Activated naive CD4-positive, alpha-beta T cell treated with anti-CD3 and anti-CD28 coated beads for 36 hours (primary cell): ENCODE measurements at places on chromosomes 1 and 21.

DNA sequence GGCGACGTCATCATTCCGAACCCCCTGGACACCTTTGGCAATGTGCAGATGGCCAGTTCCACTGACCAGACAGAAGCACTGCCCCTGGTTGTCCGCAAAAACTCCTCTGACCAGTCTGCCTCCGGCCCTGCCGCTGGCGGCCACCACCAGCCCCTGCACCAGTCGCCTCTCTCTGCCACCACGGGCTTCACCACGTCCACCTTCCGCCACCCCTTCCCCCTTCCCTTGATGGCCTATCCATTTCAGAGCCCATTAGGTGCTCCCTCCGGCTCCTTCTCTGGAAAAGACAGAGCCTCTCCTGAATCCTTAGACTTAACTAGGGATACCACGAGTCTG, 10.0 kb downstream of the PROX1 start:
- no peak for DNase-seq

DNA sequence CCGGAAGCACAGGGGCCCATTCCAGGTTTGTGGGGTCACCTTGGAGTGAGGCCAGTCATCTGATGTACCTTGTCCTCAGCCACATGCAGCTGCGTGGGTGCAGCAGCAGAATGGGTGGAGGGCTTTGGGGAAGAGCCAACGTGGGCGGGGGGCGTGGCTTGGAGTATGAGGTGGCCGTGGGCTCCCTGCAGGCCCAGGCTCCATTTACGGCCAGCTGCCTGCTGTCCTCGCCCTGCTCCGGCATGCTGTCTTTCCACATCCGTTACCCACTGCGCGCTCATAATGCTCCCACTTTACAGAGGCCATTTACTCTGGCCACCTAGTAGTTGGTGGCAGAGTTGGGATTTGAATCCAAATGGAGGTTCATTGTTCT, 27.8 kb upstream of the TINAGL1 start:
- DNase-seq, result no peak

- DNase-seq, result no peak
Observed at GRCh38 chr1:17075470-17076255, 21.8 kb upstream of the SDHB start.

- DNase-seq, result no peak
Observed at GRCh38 chr1:38656726-38657125, 202.8 kb downstream of the RRAGC start.

GRCh38 chr1:177883581-177883980, 86.3 kb downstream of the SEC16B start:
- no peak for DNase-seq

DNA sequence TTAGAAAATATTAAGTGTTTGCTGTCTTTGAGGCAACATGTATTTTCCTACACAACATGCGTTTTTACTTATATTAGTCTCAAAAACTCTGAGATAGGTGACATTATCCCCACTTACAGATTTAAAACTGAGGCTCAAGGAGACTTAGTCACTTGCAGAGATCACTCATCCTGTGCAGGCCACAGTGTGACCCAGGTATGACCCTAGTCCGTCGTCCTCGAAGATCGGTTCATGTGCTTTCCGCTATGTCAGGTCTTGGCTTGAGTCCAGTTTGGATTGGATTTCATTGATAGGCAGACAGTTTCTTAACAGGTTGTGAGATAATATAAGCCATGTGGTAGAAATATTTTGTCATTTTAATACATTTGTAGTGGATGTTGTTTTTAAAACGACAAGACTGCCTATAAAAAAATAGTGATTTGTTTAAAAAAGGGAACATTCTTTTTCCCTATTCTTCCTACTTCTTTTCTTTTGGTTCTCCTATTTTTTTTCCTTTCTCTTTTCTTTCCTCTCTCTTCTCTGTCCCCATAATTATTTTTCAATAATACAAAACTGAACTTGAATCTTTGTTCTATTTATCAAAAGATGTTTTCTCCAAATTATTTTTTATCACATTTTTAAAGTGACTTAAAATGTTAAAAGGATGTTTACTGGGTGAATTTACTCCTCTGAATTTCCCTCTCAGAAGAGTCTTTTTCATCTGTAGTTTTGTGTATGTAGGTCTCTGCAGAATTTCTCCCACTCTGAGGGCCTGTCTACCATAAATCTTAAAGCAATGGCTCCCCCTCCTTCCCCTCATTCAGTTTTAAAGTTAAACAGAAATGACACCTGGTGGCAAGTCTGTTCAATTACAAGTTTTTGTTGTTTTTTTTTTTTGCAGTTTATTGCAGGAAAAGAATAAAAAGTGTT, 81.8 kb downstream of the PHTF1 start:
- no peak for DNase-seq

GRCh38 chr1:162088281-162088969, 18.9 kb downstream of the NOS1AP start:
- no peak for DNase-seq

GRCh38 chr1:245205396-245205795, 50.6 kb downstream of the KIF26B start:
- no peak for DNase-seq

GRCh38 chr1:212699625-212700222, at the start of gene BATF3:
Gene BATF3, minus strand, starts transcription at chr1:212699840. Its CDS starts 78 bp downstream, at chr1:212699762.
- DNase-seq, result peak; percentile 53

- DNase-seq, result no peak
Observed at GRCh38 chr1:15168479-15168878, 14.9 kb downstream of the TMEM51 start.

DNA sequence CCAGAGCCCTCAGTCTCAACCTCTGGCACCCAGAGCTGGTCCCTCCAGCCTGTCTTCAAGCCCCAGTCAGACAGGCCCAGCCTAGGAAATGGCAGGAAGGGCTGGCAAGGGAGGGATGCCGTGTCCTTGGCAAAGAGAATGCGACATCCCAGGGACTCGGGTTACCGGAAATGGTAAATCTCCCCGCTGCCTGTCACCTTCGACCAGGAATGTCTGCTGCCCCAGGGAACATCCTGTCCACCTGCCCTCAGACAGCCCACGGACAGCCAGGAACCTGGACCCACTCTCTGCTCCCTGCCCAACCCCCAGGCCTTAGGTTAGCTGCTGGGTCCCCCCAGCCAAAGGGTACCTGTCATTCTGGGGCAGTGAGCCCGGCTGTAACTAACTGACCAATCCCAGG, 23.9 kb downstream of the HSPG2 start:
- no peak for DNase-seq

- peak; percentile 43 for DNase-seq
Observed at GRCh38 chr1:24643363-24644099, 429 bp downstream of the SRRM1 start.
